ENCODE measurements at places on chromosomes 6 and 20. TPM values are rescaled to one million over a fixed set of nuclear protein-coding genes. Genes with fewer than 3 reads are reported as not detected.

DNA sequence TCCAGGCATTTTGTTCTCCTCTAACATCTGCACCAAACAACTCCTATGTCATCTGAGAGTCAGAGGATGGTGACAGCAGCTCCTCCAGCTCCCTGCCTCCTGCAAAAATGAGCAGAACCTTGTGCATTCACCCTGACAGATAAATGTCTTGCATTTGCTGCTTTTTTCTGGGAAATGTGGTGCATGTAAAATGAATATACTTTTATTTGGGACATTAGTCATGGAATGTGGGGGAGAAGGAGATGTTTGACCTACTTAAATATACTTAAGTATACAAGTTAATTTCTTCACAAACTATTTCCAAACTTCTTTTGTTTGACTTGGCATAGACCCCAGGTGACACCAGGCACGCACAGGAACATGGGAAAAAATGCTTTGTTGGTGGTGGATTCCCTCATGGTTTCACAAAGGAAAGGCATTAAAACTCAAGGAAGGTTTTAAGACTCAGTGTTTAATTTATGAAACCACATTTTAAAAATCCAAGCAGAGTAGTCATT lies 181.8 kb upstream of the MCHR2 start:
- DNase-seq = no peak
- H3K27ac ChIP-seq = no peak overlapping the region
- H3K36me3 ChIP-seq = no peaks in the 10 kb centered on the region
- no peaks in the 10 kb centered on the region for H3K27me3 ChIP-seq

DNA sequence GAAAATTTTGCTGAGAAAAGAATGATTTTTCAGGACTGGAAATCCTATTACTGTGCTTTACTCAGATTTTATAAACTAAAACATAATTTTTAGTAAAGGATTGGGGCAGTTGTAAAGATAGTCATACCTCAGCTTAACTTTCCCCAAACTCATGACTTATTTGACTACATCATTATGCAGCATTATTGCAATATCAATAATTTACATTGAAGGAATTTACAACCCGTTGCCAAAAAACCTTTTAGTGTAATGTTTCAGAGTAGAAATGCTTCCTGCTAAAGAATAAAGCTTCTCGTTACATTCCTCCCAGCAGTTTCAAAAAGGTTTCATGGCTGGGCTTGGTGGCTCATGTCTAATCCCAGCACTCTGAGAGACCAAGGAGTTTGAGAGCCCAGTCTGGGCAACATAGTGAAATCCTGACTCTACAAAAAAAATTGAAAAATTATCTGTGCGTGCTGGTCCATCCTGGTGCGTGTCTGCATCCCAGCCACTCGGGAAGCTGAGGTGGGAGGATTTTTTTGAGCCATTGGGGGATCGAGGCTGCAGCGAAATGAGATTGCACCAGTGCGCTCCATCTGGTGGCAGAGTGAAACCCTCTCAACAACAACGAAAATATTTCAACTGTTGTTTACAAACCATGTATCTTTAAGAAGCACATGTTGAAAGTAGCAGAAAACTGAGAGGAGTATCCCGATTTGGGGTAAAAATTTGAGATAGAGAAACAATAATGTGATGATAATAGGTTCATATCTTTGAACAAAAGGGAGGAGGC lies 4.4 kb downstream of the AMD1 start:
- H3K36me3 ChIP-seq = no peaks in the 10 kb centered on the region
- H3K27ac ChIP-seq = peak overlapping the region; percentile 24
- no peaks in the 10 kb centered on the region for H3K27me3 ChIP-seq
- DNase-seq = no peak
- peaks cover 74% of the 10 kb centered on the region for H3K4me1 ChIP-seq
- no peak overlapping the region for H3K4me3 ChIP-seq

DNA sequence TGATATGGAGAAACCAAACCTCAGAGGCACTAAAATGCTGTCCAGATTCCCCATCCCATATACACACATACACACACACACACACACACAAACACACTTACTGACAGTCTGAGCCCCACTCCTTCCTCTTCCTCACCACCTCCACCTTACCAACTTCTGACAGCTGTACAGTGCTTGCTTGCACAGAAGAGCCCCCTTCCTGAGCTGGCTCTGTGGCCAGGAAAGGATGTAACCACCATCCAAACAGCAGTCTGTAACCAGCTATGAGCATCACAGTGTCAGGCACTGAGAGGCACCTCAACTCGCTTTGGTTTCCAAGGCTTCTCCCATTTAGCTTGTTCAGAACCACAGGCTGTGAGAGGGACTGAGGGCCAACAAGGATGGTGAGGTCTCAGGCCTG lies 5.9 kb upstream of the C6orf136 start:
- no peak for DNase-seq
- H3K27me3 ChIP-seq = no peaks in the 10 kb centered on the region
- H3K27ac ChIP-seq = no peak overlapping the region
- no peaks in the 10 kb centered on the region for H3K4me1 ChIP-seq

Gene AIF1
- total RNA-seq = 35.2 TPM

Gene NHLRC1
- 1.2 TPM for total RNA-seq
